H4 (cell line): ENCODE measurements at places on chromosomes 5 and 9. TPM values are rescaled to one million over a fixed set of nuclear protein-coding genes. Genes with fewer than 3 reads are reported as not detected.

MYMK gene
- not detected in 2 replicates for total RNA-seq

DCANP1 gene
- not detected in 2 replicates for total RNA-seq

CCDC192 gene
- total RNA-seq = not detected in 2 replicates

SAXO1 gene
- under 0.01 TPM in 1 of 2 replicates, not detected in the other for total RNA-seq

ARID3C gene
- 0.21 TPM in 1 of 2 replicates, not detected in the other for total RNA-seq

CTXN3 gene
- not detected in 2 replicates for total RNA-seq

PCDHGB1 gene
- 0.43 and 3.1 TPM in 2 replicates for total RNA-seq

WDR41 gene
- total RNA-seq = 110 and 115 TPM in 2 replicates

TRPM3 gene
- 0.06 and 0.14 TPM in 2 replicates for total RNA-seq

SMIM33 gene
- total RNA-seq = not detected in 2 replicates

STKLD1 gene
- total RNA-seq = 0.62 and 1.0 TPM in 2 replicates

PCDHGC4 gene
- total RNA-seq = 0.10 TPM in 1 of 2 replicates, not detected in the other

ADRA1B gene
- total RNA-seq = not detected in 2 replicates

FIBCD1 gene
- total RNA-seq = 5.3 and 7.5 TPM in 2 replicates

ATP6V0E1 gene
- total RNA-seq = 304 and 321 TPM in 2 replicates

TEK gene
- total RNA-seq = 0.35 and 0.68 TPM in 2 replicates

NXNL2 gene
- not detected in 2 replicates for total RNA-seq

SLC1A3 gene
- 16.9 and 20.8 TPM in 2 replicates for total RNA-seq

PCDHGA10 gene
- 1.4 and 1.9 TPM in 2 replicates for total RNA-seq

TMEM174 gene
- not detected in 2 replicates for total RNA-seq

GNA14 gene
- 0.06 TPM in 1 of 2 replicates, not detected in the other for total RNA-seq

ALDH7A1 gene
- 16.4 and 31.5 TPM in 2 replicates for total RNA-seq

TNPO1 gene
- 163 and 188 TPM in 2 replicates for total RNA-seq

PTGES gene
- 13.0 and 14.2 TPM in 2 replicates for total RNA-seq

STK32A gene
- total RNA-seq = 0.04 and 0.77 TPM in 2 replicates

LRRC19 gene
- not detected in 2 replicates for total RNA-seq

CCNO gene
- total RNA-seq = 1.4 and 2.4 TPM in 2 replicates

UBE2QL1 gene
- total RNA-seq = 0.54 and 0.64 TPM in 2 replicates

HTR4 gene
- total RNA-seq = not detected in 2 replicates

TAF11L5 gene
- total RNA-seq = not detected in 2 replicates

MAP3K1 gene
- total RNA-seq = 5.7 and 7.2 TPM in 2 replicates

ST8SIA4 gene
- total RNA-seq = 28.9 and 29.0 TPM in 2 replicates

TAF11L10 gene
- not detected in 2 replicates for total RNA-seq

IL4 gene
- not detected in 2 replicates for total RNA-seq

CDC20B gene
- not detected in 2 replicates for total RNA-seq

IDNK gene
- 1.9 and 3.8 TPM in 2 replicates for total RNA-seq

LCN6 gene
- total RNA-seq = not detected in 2 replicates

SPEF2 gene
- 5.0 and 7.8 TPM in 2 replicates for total RNA-seq

ADAMTS13 gene
- total RNA-seq = 0.06 and 0.12 TPM in 2 replicates

CARTPT gene
- not detected in 2 replicates for total RNA-seq

IL13 gene
- not detected in 2 replicates for total RNA-seq

TLR4 gene
- 6.7 and 7.5 TPM in 2 replicates for total RNA-seq

ANXA2R gene
- 4.5 TPM in 2 replicates for total RNA-seq

CCDC171 gene
- total RNA-seq = 1.8 and 2.2 TPM in 2 replicates

CAVIN4 gene
- 0.37 and 0.60 TPM in 2 replicates for total RNA-seq

PPIC gene
- total RNA-seq = 78.4 and 84.2 TPM in 2 replicates

C9orf50 gene
- not detected in 2 replicates for total RNA-seq

BRINP1 gene
- total RNA-seq = not detected in 2 replicates

ARHGEF39 gene
- 16.9 and 44.9 TPM in 2 replicates for total RNA-seq
